NCI-H1694 treated with DMSO at 0.1 percent for 48 hours (cell line): ENCODE measurements at places on chromosomes 1 and 21.

DNA sequence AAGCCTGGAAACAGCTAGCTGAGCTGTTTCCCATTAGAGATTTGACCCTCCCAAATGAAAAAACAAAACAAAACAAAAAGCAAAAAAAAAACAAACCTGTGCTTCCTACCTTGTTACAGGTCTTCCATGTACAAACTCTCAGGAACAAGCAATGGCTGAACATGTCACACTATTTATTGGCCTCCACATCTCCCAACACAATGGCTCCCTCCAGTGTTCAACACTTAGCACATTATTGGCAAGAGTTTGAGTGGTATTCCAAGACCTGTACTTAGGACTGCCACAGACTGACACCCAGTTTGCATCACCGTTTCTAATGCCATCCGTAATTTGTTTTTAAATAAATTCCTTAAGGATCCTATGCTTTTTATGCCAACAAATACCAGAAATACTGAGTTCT, 195.0 kb upstream of the OLFM3 start:
- DNase-seq, result peak; percentile 26

- peak; percentile 31 for DNase-seq
Measured at GRCh38 chr1:75233302-75233929, 99.2 kb downstream of the LHX8 start.

- no peak for DNase-seq
Measured at GRCh38 chr1:180598333-180598974, 33.4 kb upstream of the XPR1 start.

DNA sequence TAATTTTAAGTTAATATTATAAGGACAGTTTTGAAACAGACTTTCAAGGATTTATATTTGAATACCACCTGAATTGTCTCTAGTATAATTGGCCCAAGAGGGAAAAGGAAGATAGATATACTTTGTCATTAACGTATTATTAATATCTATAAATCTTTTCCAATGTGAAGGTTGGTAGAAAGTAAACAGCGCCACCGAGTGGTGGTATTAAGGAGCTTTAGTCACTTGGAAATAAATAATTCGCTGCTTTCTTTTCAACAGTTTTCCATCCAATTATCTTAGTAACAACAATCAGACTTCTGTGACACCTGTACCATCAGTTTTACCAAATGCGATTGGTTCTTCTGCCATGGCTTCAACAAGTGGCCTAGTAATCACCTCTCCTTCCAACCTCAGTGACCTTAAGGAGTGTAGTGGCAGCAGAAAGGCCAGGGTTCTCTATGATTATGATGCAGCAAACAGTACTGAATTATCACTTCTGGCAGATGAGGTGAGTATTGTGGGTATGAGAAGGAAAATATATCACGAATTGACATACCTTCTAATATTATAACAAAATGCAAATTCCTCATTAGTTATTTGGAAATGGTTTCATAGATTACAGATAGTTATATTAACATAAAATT, 37.7 kb downstream of the SH3GLB1 start:
- DNase-seq, result peak; percentile 59

- no peak for DNase-seq
Measured at GRCh38 chr1:34361121-34361520, 184.4 kb downstream of the C1orf94 start.

- no peak for DNase-seq
Measured at GRCh38 chr1:17886838-17887441, 131.8 kb downstream of the ACTL8 start.

GRCh38 chr1:113429461-113430153, 39.3 kb downstream of the MAGI3 start:
- no peak for DNase-seq

DNA sequence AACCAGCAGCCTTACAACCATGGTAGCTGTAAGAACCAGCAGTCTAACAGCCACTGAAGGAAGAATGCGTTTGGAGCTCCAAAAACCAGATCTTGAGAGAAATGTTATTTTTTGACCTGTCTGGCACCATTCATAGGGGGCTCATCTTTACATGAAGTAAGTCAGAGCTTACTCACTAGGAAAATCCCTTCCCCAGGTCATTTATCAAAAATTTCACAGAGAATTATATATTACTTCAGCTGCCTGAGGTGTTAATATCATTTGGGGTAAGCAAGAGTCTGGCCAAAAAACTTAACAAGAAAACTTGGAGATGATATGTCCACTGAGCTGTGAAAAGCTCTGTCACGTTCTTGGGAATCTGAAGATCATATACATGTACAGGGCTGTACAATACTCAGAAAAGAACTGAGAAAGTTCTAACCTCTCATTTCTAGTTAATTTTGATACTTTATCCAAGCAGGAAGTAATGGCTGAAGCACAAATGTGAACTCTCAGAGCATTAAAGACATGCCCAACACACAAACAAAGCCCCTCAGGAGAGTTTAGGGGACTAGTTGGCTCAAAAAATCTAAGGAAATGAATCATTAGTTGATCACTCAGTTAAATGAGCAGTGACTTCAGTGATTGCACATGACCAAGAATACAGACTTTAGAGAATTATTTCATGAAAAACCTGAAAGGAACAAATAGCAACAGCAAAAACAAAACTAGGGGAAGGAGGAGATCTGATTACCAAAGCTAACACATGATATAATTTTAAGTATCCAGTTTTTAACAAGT, 681.1 kb downstream of the LTN1 start:
- DNase-seq, result no peak

- no peak for DNase-seq
Measured at GRCh38 chr21:45769294-45769693, 125.8 kb downstream of the PCBP3 start.

DNA sequence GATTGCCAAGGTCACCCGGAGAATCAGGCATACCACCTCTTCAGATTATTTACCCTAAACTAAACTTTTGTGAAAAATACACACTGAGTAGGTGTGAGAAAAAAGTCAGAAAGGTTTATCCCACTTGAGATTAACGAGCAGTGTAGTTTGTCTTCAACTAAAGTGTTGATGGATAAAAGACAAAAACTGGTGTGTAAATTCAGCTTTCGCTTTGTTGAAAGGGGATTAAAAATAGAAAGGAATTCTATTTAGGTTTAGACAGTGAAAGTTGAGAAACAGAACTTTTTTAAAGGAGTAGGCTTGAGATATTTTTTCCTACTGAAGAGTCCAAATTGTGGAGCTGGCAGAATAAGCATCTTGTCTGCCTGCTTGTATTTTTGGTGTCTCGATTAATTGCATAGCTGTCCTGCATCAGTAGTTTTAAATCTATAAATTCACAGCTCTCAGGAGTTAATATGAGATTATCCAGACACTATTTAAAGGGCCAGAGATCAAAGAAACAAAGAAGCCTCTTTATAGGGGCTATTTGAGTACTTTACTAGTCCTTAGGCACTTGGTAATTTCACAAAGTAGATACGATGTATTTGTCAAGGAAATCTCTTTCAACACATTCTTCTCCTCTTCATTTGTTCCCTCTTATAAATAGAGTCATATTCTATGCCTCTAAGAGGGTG, 46.7 kb upstream of the RABGAP1L start:
- DNase-seq, result no peak

DNA sequence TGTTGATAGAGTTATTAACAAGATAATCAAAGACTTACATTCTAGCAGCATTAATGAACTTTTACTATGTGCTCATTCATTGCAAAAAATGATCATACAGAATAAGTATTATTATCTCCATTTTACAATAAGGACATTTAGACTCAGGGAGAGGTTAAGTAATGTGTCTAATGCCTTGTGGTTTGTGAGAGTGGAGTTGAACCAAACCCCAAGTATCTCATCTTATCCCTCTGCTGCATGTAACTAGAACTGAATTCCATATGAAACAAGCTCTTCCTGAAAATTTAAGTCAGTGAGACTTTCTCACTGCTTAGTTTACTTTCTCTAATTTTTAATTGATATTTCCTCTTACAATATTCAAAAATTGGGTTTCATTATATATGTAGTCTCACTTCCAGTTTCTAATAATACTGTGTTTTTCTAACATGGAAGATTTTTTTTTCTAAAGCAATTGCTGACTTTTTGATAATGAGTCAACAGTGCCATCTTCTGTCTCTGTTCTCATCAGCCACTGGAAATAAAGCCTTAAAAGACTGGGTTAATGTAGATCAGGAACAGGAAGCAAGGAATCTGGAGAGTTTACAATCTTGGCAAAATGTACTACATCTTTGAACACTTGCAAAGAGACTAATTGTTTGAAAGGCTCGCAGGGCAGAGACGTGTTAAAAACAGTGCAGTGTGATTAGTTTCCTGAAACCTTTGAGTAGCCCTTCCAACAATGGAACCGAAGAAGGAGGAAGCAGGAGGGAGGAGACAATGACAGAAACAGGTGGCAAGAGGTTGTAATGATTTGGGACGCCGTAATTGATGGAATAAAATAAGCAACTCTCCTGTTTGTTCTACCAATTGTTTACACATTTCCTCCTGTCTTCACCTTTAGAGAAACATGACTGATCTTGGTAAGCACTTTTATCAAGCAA, 567.6 kb downstream of the MRPL39 start:
- peak; percentile 86 for DNase-seq

DNA sequence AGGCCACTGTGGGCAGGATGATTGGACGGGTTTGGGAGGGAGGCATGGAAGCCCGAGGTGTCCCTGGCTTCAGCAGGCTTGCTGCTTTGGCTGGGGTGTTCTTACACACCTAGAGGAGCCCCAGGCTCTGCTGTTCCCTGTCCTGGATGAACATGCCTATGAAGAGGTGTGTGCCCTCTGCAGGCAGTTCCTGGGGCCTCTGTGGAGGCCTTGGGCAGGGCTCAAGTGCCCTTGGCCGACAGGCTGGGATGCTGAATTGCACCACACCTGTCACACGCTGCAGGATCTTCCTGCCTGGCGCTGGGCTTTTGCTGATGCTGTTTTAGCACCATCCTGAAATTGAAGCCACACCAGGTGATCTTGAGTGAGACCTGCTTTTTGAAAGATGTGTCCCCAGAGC, 415.0 kb upstream of the VAMP3 start:
- DNase-seq, result no peak

DNA sequence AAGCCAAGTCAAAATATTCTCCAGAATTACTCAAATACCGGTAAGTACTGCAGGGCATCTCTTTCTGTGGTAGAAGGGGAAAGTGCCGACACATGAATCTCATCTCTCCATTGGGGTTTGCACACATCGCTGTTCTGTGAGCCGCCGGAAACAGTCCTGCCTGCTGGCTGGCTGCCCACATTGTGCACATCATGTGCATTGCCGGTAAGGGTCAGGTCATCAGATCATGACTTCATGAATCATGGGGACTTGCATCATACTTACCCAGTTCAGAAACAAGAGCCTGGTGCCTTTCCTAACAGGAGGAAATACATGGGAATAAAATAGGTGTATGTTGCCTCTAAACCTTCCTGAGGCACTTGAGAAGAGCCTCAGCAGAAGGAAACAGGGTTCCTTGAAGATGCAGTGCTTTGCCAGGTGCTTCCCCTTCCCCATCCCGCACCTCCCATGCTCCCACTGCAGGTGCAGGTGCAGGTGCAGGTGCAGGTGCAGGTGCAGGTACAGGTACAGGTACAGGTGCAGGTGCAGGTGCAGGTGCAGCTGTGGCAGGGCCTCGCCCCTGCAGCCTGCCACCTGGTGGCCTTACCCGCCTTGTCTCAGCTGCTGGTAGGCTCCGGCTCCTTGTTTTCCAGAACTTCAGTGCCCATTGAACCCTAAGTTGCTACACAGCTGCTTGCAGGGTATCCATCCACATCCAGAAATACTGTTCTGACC, 26.5 kb downstream of the GPR137B start:
- DNase-seq, result no peak

DNA sequence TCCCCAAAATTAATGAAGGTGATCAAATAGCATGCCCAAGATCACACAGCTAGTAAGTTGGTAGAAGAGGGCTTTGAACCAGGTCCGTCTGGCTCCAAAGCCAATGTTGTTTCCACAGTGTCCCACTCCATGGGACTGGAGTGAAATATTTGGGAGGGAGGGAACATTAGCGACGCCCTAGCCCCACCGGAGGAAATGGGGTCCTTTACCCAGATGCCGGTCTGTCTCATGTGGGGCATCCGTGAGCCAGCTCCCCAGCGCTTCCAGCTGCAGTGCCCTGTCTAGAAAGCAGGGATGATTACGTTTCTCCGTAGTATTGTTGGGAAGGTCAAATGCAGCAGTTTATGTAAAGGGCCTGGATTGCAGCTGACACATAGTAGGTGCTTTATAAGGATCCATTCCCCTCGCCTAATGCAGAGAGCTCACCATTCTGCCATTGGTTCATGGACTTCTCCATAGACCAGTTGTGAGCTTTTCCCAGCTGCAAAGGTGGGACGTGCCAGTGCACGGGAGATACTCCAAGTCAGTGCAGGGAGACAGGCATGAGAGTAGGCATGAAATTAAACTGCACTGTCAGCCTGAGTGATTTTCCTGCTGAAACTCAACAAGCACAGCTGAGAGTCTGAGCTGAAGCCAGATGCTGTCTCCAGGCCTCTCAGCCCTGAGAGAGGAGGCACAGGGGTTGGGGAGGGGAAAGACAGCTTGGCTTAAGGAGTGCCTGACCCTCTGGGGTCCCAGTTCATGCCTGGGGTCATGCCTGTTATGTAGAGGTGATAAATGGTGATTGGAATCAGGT, 24.7 kb downstream of the QSOX1 start:
- peak; percentile 17 for DNase-seq

GRCh38 chr1:84585803-84586202, 11.6 kb upstream of the CTBS start:
- no peak for DNase-seq

DNA sequence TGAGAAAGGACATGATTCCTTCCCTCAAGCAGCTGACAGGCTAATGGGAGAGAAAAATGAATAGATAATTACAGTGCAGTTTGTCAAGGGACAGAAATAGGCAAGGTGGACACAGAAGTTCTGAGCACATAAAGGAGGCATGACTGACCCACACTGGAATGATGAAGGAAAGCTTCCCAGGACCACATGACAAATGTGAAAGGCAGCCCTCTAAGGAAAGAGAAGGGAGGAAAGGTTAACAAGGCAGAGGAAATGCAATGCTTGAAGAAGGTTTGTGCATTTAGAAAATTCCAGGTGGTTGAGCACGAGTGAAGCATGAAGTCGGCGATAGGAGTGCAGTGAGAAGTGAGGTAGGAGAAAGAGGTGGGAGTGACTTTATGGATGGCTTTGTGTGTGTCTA, 37.4 kb downstream of the LAMC2 start:
- DNase-seq, result no peak

GRCh38 chr1:214570442-214570841, 19.0 kb upstream of the PTPN14 start:
- DNase-seq, result no peak

DNA sequence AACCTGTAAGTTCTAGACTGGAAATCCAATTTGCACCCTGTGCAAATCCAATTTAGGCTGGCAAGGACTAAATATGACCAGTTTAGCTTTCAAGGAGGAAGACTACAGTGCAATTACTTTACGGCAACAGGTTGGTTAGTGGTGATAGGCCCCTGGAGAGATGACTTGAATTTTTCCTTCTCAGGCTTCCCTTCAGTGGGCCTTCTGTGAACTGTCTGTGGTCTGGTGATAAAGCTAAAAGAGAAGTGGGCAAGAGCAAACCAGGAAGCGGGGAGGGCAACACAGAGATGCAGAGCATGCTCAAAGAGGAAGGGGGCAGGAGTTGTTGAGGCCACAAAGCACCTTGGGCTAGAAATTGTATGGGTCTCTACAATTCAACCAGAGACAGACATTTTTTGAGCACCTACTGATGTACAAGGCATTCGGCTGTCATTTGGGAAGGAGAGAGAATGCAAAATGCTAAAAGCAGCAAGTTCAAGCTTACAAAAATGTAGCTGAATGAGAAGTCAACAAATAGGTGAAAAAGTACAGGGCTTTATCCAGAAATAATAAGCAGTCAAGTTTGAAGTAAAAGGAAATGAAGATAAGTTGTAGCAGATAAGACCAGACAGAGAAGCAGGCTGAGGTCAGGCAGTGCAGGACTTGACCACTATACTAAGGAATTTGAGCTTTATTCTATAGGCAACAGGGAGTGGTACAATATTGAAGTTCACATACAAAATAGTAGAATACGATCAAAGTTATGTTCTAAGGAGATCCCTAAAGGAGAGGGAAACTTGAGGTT, 23.9 kb downstream of the INPP5B start:
- no peak for DNase-seq
